Small intestine (tissue), 16 donors: ENCODE measurements at places on chromosomes 3 and 15.

- DNase-seq: no peak
Observed at GRCh38 chr15:63306492-63307073, 29.2 kb downstream of the APH1B start.

- DNase-seq: no peak
Observed at GRCh38 chr15:100297812-100298211, 44.0 kb downstream of the ADAMTS17 start.

GRCh38 chr3:24628523-24629258 lies 134.0 kb upstream of the THRB start:
- DNase-seq: peak; percentile 88

GRCh38 chr3:182783106-182783505 lies 10.2 kb upstream of the ATP11B start:
- no peak for DNase-seq

- DNase-seq: no peak
Observed at GRCh38 chr3:174295306-174296092, 563.6 kb upstream of the NAALADL2 start.

DNA sequence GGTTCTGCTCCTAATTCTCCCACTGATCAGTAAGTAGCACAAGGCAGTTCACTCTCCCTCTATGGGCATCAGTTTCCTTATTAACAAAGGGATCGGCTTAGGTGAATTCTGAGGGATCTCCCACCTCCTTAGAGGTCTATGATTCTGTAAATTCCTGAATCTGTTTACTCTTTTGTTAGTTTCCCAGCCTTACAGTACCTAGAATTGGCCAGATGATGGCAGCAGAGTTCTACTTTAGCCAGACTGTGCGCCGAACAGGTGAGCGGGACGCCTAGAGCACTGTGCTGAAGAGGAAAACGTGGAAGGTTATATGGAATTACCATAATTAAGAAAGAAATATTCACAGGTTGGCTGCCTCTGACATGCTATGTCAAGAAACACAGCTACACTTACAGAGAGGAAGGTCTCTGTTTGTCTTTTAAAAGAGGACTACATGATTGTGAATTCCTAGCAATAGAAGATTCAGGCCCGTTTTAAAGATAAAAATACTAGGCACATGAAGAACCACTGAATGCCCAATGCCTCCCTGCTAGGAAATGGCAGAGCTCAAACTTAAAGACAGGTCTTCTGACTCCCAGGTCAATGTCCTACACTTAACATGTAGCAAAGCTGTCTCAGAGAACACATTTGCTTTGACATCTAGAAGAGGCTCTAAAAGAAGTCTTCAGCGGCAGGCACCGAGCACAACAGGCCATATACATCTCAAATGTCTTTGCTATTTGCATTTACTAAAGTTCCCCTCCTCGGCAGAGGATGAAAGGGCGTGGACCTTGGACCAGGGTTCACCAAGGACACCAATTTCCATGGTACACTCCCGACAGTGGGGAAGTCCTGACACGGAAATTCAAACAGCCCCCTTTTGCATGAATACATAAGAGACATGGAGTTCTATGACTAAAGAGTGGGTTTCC lies 259.9 kb downstream of the FGF12 start:
- peak; percentile 51 for DNase-seq

GRCh38 chr3:84961521-84962255 lies 2.9 kb downstream of the CADM2 start:
- no peak for DNase-seq

DNA sequence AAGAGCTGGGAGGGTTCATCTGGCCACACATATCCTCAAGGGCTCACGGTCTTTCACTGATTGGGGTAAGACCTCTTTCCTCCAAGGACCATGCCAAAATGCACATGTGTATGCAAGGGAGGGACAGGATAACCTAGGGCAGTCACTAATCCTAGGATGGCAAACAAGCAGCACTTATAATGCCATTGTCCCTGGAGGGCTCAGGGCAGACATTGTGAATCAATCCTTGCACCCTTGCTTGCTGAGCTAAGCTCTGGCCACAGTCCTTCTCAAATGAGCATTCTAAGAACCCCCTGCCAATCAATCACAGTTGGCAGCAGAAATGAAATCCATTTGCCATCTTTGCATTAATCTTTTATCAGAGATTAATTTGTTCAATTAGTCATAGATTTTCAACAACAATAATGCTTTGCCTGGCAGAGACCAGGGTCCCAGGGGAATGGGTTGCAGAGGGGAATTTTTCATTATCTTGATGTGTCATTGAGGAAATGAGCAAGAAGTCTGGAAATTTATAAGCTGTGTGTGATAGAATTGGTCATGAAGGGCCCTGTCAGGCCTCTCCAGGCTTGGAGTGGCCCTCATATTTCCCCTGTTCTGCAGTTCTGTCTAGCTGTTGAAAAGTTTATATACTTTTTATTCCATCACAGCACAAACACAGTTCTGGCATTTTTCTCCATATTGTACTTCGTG lies 57.2 kb upstream of the KY start:
- no peak for DNase-seq

DNA sequence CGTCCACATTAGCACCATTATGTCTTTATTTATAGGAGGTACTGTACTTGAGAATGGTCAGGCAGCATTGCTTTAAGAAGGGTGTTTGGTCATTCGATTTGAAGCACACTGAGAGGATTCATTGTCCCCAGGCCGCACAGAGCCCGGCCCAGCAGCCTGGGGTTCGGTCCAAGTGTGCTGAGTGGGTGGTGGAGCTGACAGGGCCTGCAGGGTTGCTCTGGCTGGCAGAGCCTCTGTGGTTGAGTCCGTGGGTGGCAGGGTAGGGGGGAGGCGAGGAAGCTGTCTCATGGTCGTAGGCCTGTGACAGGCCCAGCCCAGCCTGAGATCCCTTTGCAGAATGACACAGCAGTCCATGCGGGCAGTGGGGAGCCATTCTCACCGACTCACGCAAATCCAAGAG lies 227.7 kb upstream of the TOPAZ1 start:
- no peak for DNase-seq

DNA sequence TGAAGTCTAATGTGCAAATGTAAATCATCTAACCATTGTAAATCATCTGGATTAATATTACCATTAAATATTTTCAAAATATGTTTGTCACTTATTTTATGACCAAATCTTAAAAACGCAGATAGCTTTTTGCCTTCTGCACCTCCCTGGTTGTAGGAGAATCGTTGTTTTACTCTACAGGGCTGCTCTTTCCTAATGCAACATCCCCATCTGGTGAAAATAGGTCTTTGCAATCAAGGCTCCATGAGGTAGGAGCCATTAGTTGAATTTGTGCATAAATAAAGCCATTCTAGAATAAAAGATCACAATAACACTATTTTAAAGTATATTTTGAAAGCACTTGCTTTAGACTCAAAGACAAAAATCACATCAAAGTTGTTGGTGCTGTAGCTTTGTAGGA lies 535.6 kb upstream of the AGTR1 start:
- no peak for DNase-seq

DNA sequence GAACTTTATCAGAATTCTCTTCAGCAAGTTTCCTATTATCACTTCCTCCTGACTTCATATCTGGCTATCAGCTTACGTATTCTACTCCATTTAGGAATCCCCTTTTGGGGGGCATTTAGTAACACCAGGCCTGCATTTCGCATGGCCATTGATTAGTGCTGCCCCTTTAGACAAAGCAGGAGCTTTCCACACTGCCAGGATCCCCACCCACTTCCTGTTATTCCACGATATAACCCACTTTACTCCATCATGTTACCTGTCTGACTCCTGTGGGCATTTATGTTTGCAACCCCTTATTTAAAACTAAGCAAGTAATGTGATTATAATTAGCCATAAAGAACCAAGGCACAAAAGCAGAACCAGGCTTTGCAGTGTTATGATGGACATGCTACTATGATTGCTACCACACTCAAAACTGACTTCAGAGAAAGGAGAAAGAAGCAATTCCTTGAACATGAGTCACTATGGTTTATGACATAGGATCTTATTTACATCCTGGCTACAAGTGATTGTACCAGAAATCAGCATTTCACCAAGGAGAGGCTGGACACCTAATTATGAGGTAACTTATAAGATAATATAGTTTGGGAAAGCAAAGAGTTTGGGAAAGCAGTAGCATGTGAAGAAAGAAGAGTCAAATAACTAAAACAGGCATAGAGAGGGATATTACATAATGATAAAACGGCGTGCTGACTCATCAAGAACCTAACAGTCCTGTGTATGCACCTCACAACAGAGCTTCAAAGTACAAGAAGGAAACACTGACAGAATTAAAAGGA lies 96.3 kb downstream of the IGSF11 start:
- no peak for DNase-seq

GRCh38 chr3:133941415-133941821 lies 45.7 kb upstream of the RAB6B start:
- DNase-seq: no peak

DNA sequence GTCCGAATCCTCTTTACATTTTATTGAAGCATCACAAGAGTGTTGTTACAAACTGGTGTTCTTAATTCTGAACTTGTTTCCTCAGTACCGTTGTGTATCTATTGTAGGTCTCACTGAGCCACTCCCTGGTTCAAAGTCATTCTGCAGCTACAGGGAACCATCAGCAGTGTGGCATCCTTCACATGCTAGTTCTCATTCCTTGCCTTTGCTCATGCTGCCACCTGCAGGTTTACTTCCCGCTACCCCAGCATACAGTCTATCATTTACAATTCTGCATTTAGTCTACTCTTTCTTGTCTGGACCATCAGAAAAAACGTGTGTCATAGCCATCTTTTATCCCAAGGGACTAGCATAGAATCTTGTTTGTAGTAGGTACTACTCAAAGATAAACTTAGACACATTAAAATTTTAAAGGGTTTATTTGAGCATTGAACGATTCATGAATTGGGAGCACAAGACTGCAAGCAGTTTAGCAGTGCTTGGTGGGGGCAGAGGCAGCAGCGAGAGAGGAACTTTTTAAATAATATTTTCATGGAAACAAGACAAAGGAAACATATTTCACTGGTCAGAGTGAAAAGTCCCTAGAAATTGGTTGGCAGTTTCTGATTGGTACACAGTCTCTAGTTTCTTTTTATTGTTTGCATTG lies 402.1 kb downstream of the CADM2 start:
- peak; percentile 18 for DNase-seq

GRCh38 chr15:80179025-80179759 lies 26.4 kb downstream of the FAH start:
- no peak for DNase-seq

DNA sequence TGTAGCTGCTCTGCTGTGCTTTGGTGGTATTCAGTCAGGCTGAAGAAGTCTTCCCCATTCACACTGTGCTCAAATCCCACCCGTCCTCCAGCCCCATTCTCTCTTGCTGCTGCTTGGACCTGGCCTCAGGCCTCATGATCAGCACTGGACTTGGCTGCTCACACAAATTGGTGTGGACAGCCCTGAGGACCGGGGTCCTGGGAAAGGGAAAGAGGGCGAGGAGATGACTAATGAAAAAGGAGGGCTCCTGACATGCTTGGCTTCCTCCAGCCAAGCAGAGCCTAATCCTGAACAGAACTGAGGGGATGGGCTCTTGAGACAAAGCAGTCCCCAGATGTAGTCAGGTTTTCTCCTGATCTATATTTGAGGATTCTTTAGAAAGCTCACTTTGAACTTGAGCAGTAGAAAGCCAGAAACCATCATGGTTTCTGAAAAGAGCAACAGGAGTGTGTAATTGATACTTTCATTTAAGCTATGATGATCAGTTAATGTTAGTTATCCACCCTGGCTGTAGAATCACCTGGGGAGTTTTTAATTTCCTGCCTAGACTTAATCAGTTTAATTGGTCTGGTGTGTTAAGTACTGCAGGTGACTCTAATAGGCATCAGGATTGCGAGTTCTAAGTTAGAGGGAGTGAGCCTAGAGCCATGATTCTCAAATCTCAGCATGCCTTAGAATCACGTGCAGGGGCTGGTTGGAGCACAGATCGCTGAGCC lies 79.4 kb upstream of the THBS1 start:
- DNase-seq: no peak

DNA sequence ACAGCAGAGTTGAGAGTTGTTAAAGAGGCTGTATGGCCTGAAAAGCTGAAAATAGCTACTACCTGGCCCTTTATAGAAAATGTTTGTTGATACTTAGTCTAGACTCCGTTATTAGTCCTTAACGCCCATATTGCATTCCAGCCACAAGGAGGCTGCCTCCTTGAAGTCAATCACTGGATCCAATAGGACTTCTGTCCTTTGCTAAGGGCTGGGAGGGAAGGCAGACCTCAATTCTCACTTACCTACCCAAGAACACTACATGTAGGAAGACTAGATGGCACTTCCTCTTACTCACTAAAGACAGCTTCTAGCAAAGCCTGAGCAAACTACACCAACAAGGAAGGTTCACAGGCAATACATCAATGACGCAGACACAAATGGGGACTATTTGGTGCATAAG lies 139.5 kb upstream of the HACD2 start:
- no peak for DNase-seq

DNA sequence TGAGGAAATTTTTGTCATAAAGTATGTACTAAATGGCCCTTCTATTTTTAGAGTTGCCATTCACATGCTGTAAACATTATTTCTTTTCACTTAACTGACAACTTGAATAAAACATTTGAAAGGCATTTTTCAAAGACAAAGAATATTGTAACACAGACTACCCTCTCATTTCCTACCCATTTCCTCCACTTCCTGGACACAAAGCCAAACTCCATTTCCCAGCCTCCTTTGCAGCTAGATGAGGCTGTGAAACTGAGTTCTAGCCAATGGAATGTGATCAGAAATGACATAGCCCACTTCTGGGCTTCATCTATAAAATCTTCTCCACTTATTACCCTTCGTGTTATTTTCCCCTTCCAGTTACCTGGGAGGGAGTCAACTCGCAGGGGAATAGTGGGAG lies 288.9 kb upstream of the DPH6 start:
- no peak for DNase-seq

GRCh38 chr3:150890295-150890694 lies 14.9 kb downstream of the MINDY4B start:
- no peak for DNase-seq

DNA sequence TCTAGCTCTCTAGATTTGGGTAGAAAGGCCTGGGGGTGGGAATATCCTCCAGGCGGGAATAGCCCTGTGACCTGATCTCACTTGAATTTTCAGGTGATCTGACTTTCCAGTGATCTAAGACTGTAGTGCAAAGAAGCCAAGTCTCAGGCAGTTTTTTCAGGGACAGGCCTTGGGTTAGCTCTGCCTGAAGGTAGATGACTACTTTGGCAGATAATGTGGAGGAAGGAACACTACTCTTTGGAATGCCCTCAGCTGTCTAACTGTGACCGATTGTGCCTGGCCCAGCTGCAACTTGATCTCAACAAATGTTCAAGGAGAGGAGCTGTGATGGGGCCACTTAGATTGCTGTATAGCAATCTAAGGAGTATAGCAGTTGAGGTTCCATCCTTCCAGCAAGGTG lies 193.7 kb downstream of the TCF12 start:
- DNase-seq: no peak

DNA sequence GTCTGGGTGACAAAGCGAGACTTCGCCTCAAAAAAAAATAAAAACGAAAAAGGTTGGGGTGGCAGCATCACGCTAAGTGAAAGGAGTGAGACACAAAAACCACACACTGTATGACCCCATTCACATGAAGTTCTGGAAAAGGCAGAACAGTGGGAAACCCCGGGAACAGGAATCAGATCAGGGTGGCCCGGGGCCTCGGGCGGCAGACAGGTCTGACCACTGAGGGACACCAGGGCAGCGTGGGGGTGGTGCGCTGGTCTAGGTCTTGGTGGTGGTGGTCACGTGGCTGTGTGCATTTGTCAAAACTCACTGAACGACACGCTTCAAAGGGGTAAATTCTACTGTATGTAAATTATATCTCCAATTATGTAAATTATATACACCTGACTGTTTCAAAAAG lies 79.7 kb upstream of the PRR20G start:
- DNase-seq: no peak
